ENCODE measurements at places on chromosomes 11 and 22.

- DNase-seq, result no peak
Measured at GRCh38 chr11:30017445-30017895, 640 bp upstream of the KCNA4 start.

DNA sequence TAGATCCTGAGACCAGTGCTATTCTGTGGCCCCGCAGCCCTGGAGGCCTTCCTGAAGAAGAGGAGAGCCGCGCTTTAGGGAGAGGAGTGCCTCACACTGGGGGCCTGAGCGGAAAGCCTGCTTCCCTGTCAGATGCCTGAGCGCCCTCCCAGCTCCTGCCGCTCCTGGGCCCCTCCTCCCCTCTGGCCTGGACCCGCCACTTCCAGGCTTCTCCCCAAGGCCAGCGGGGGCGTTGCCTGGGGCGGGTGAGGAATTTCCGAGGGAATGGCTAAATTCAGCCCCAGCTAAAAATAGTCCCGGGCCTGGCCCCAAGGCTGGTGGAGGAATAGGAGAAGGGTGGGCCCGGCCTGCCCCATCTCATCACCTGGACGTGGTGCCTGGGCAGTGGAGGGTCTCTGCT is 15.4 kb downstream of the ARHGEF17 start:
- DNase-seq, result no peak

- no peak for DNase-seq
Measured at GRCh38 chr11:129998107-129998506, 4.5 kb downstream of the PRDM10 start.

- no peak for DNase-seq
Measured at GRCh38 chr11:107044503-107044902, 26.2 kb upstream of the GUCY1A2 start.

DNA sequence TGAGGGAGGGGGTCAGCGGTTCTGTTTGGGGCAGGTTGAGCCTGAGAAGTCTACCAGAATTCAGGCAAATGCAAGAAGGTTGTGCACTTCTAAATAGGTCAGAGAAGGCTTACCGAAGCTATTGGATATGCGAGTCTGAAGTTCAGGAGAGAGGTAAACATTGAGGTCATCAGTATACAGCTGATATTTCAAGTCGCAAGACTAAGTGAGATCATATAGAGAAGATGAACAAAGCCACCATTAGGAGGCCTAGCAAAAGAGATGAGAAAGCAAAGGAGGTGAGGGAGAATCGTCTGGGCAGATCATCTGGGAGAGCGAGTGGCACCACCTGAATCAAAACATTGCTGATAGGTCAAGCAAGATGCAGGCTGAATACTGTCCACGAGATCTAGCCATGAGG is 430.6 kb downstream of the BUD13 start:
- no peak for DNase-seq

DNA sequence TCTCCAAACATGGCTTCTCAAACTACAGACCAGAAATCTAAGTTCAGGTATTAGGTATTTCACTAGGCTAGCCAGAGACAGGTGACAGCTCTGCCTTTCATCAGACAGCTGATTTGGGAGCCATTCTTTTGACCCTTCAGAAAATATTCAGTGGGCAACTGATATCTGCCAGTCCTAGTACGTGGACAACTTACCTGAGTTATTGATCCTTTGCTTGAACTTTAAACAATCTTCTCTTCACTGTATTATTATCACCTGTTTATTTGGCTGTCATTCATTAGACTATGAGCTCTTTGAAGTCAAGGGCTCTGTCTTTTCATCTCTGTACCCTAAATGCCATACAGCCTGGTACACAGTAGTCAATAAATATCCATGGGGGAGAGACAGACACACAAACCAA is 17.2 kb downstream of the TRIM66 start:
- DNase-seq, result no peak

DNA sequence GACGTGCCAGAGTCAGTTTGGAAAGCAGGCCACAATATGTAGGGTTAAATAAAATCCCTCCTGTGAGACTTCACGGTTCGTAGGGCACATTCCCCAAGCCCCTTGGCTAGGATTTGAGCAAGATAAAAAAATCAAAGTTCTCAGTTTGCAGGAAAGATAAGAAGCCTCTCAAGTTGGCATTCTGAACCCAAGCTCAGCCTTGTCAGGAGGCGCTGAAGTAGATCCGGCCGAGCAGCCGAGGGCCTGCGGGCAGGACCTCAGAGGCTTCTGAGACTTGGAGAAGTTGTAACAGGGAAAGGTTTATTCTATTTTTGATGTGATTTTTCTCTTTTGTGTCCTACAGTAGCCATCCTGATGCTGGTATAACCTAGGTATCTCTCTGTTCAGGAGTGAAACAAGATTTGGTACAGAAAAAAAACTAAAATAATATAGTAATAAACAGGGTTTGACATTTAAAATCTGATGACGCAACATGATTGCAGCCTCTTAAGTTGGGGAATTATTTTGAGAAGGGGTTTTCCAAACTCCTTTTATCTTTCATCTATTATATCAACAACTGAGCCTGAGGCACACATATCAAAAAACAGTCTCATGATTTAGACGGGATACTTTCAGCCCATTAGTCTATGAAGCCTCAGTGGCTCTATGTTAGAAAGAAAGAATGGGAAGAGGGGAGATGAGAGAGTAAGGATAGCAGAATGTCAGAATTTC is 10.1 kb downstream of the PATE2 start:
- DNase-seq, result no peak

- no peak for DNase-seq
Measured at GRCh38 chr11:71336176-71336995, 84.0 kb upstream of the SHANK2 start.

DNA sequence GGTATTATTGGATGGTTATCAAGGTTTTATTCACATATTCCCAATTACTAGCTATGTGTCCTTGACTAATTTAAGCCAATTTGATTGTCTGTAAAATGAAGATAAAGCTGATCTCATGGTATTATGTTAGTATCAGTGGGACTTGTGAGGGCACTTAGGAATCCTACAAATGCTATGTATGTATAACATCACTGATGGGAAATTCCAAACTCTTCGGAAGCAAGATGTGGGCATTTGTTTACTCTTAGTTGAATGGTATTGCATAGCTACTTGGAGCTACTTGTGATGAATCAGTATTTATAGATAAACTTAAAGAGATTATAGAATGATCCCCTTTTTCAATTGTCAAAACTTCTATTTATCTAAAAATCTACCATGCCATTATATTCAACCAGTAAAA is 239.9 kb downstream of the CNTN5 start:
- no peak for DNase-seq

DNA sequence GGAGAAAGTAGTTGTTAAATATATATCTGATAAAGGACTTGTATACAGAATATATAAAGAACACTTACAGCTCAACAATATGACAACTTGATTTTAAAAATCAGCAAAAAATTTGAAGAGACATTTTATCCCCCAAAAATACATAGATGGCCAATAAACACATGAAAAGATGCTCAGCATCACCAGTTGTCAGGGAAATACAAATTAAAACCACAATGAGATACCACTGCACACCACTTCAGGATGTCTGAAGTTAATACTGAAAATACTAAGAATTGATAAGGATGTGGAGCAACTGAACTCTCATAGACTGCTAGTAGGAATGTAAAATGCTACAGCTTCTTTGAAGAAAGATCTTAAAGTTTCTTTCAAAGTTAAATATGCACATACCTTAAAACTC is 49.2 kb downstream of the KREMEN1 start:
- no peak for DNase-seq

DNA sequence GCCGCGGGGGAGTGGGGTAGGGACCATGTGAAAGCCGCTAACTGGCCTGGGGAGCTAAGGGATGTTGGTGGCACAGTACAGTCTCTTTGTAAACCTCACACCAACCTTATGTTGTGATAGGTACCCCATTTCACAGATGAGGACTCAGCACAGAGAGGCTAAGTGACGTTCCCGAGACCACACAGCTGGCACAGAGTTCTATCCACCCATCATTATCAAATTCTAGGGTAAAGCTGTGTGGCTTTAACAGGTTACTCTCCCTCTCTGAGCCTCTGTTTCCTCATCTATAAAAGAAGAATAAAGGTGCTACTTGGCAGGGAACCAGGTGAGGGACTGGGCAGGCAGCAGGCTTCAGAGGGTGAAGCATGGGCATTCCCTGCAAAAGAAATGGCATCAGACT is 1.4 kb upstream of the GDPD5 start:
- no peak for DNase-seq

DNA sequence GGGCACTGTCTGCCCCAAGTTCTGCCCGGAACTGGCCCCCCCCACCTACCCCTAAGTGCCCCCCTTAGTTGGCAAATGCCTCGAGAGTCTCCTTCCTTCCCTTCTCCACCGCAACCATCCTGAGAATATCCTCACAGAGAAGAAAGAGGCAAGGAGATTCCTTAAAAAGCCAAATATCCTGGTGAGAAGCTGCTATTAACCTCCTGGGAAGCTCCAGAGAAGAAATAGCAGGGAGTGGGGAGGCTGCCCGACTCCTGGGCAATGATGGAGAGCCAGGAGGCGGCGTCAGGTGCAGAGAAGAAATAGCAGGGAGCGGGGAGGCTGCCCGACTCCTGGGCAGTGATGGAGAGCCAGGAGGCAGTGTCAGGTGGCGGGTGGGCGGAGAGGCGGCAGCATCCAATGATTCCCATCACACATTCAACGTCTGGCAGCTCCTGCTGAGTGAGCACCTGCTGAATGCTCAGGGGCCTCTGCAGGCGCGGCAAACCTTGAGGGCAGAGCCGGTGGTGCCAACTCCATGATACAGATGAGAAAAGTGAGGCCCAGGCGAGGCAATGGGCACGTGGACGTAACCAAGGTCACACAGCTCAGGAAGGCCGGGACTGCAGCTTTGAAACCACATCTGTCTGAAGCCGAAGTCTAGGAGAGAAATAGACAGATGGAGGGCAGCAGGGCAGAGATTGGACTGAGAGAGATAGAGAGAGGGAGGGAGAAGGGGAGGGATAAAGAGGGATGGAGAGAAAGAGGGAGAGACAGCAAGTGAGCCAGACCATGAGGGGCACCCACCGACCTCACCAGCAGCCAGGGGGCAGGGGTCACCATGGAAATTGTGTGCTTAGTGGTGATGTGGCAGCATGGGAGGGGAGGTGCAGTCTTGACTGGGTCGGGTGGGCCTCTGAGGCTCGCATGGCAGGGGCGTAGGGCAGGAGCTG is 58.3 kb downstream of the CYTH4 start:
- no peak for DNase-seq

DNA sequence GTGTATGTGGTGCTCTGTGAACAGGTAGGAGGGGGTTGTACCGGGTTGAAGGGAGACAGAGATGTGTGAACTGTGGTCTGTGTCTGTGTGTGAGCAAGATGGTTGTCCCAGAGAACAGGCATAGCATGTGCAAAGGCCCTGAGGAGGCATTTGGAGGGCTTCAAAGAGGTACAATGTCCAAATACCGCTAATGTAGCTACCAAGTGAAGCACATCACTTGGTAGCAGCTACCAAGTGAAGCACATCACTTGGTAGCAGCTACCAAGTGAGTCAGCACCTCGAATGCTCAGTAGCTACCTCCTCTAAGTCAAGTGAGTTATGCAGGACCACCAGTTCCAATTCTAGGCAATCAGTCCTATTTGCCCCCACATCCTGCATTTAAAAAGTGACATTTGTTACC is 72.4 kb downstream of the KIAA1671 start:
- no peak for DNase-seq
